Mesenteric fat pad (tissue), 1 donor: ENCODE measurements at places on chromosomes 5 and 9. TPM values are rescaled to one million over a fixed set of nuclear protein-coding genes. Genes with fewer than 3 reads are reported as not detected.

DNA sequence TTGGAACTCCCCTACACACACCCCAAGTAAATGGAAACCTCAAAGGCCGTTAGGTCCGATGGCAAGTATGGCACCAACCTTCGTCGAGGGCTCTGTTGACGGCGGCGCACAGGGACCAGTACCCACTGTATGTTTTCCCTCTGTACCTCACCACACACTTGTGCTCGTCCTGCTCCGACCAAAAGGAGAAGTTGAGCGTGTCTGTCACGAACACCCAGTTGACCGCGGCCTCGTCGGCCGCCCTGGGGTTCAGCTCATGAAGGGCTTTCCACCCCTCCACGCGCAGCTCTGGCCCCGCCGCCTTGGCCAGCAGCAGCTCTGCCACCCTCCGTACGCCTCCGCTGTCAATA is 24.0 kb downstream of the HNRNPK start:
- no peak for DNase-seq

The EIF4E1B gene
- not detected for total RNA-seq

The TSSK1B gene
- total RNA-seq: not detected

- no peak for DNase-seq
These were observed 752.4 kb upstream of the SEMA6A start for GRCh38 chr5:117326997-117327396.

The C1QTNF3 gene
- 2.7 TPM for total RNA-seq

DNA sequence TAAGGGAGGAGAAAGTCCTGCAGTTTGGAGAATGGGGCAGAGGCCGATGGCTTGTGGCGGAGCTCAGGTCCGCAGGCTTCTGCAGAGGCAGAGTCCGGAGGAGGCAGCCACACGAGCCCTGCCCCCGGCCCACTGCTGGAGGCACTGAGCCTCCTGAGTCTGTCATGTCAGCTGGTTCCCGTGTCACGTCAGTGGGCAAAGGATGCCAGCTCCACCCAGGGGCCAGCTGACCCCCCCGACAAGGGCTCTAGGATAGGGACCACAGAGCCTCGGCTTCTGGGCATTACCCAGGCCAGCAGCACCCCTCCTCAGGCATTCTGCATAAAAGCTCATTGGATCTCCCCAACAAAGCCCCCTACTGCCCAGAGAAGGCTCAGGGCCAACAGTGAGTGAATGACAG is 8.5 kb downstream of the SH3PXD2B start:
- DNase-seq: peak; percentile 86

The AKNA gene
- 44.9 TPM for total RNA-seq

- DNase-seq: peak; percentile 60
These were observed 6.2 kb upstream of the OLFM1 start for GRCh38 chr9:135081264-135081660.

DNA sequence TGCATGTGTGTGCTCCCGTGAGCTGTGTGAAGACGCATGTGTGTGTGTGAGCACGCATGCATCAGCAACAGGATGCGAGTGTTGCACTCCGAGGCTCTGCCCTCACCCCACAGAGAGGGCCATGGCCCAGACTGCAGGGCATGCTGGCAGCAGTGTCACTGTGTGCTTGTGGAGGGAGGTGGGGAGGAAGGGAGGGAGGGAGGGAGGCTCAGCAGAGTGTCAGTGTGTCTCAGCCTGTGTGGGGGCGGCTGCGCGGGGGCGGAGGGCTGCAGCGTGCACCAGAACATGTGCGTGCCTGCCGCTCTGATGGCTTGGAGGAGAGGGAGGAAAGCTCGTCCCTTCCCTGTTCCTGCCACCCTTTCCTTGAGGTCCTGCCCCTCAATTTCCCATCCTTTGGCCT is 5.3 kb downstream of the CAMK2A start:
- no peak for DNase-seq

GRCh38 chr5:161230221-161230620 is 316.3 kb downstream of the GABRB2 start:
- no peak for DNase-seq

The DRD1 gene
- 1.1 TPM for total RNA-seq

The DMRT3 gene
- 1.1 TPM for total RNA-seq

- DNase-seq: no peak
These were observed 8.2 kb downstream of the UNC5A start for GRCh38 chr5:176818391-176819098.

The PCDHB1 gene
- not detected for total RNA-seq

GRCh38 chr5:171562822-171563221 is 143.4 kb downstream of the FGF18 start:
- no peak for DNase-seq

DNA sequence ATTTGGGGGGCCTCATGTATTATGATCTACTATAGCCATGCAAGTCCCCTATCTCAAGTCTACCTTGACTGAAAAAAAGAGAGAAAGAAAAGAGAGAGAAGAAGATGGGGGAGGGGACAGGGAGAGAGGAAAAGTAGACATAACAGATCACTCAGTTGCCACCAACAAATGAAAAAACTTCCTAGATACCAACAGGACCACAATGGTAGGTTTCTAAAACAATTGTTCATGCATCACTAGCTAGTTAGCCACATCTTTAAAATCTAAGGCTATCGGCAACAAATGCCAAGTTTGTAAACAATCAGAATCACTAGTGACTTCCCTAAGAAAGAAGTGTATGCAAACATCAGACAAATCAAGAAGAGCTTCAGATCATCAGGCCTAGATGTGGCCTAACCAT is 328.2 kb downstream of the BNC2 start:
- no peak for DNase-seq

- no peak for DNase-seq
These were observed 26.4 kb downstream of the PSD2 start for GRCh38 chr5:139821806-139822552.
